ENCODE measurements at places on chromosomes 5 and 9.

- DNase-seq = no peak
Observed at GRCh38 chr5:62722360-62722759, 143.7 kb downstream of the LRRC70 start.

- DNase-seq = no peak
Observed at GRCh38 chr5:135433681-135434426, 13.3 kb downstream of the DCANP1 start.

- DNase-seq = no peak
Observed at GRCh38 chr9:5611321-5612184, 17.4 kb upstream of the RIC1 start.

GRCh38 chr5:174348311-174348981, 302.9 kb downstream of the NSG2 start:
- no peak for DNase-seq

DNA sequence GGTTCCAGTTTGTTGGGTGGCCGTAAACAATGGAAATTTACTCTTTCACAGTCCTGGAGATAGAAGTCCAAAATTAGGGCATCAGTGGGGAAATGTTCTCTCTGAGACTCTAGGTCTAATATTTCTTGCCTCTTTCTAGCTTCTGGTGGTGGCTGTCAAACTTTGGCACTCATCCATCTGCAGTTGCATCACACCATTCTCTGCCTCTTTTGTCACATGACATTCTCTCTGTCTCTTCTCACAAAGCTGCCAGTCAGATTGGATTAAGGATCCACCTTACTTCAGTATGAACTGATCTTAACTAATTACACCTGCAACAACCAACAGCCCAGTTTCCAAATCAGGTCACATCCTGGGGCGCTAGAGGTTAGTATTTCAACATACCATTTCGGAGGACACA, 222.9 kb upstream of the FTMT start:
- no peak for DNase-seq

DNA sequence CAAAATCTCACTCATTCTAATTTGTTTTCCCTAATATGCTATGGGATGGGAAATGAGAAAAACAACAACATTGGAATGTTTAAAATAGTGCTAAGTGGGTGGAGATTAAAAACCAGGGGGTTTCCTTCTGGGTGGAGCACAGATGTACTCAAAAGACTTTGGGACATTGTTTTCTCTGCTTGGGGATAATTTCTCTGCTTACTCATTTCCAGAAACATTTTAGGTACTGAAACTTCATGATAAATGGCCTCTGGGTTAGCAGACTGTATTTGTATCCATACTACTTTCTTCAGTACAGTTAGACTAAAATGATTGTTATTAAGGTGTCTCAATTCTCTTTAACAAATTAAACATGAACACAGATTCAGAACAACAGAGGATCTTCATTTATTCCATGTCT, 17.4 kb downstream of the ELOVL7 start:
- no peak for DNase-seq

DNA sequence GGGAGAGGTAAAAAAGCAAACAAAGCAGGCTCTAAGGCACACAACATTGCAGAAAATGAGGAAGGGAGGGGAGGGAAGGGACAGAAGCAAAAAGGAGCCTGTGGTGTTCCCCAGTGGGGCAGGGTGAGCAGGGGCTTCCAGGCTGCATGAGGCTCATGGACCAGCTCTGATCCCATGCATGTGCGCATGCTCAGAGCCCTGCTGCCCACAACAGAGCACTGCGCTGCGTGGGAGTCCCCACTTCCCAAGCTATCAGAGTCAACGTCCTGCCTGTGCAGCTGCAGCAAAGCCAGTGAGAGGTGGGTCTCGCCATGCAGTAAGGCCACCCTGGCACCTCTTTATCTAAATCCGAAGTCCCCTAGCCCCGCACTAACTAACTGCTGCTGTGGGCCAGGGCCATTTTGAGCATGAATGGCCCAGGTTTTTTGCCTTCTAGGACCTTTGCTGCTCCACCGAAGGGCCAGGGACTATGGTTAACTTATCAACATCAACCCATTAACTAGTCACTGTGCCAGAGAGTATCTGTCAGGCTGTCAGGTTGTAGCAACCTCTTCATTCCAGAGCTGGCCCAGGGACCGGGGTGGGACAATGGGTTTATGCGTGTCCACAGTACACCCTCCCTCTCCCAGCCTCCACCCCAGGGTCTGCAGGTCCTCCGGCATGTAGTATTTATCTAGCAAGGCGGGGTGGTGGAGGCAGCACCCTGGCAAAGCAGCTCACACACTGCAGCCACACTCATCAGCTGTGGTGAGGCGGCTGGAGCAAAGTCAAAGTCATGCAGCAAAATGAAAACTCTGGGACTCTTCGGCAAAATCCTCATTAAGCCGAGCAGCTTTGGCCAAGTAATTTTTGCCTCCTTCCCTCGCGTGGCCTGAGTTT, 123.6 kb downstream of the SAXO1 start:
- no peak for DNase-seq

DNA sequence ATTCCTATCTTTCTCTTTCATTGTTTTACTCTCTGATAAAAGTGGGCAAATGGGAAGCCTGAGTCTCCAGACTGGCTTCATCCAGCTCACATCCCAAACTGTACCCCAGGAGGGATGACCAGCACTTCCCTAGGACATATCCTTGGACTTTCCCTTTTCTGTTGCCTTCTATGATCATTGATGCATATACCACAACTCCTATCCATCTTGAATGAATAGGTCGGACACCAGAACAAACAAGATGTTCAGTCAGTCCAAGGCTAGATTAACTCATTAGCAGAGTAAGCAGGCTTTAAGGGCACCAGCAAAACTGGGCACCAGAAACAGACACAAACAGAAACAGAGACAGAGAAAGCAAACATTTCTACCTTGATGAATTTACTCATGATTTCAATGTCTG, 159.1 kb upstream of the RGMB start:
- no peak for DNase-seq

DNA sequence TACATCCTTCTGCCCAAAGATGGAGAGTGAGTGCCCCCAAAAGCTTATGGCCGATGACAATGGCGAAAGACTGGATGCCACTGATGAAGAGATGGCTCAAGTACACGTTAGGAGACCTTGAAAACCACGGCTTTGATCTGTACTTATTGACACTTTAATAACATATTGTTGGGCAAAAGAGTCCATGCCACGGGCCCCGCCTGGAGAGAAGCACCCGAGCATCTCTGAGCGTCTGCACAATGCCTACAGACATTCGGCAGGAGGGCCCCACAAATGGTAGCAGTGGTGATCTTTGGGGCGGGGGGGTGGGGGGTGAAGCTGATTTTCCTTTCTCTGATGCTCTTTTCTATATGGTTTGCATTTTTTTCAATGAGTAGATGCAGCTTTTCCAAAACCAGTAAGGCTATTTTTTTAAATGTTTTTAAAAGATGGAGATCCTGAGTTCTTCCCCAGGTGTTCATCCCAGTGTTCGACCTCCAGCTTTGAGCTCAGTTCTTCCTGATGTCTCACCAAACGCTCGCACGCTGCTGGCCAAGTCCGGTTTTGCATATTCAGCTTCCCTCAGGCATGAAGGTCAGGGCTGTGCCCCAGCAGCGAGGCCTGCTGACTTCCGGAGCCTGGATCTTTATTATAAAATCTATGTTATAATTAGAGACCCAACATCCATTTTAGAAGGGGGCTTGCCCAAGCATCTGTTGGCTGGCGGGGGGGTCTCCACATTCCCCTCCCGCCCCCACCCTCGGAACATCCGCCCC, 34.3 kb upstream of the BARHL1 start:
- DNase-seq = no peak

DNA sequence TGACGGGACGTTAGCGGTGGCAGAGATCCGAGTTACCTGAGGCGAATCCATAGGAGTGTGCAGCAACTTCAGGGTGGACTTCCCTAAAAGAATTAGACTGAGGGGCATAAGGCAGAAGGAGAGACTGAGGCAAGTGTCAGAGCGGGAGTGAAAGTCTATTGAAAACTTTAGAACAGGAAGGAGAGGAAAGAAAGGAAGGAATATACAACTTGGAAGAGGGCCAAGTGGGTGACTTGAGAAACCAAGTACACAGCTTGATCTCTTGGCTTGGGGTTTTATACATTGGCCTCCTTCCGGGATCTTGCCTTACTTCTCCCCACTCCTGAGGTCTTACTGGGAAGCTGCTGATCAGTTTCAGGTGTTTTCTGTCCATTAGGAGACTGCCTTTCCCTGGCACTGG, 84.9 kb downstream of the SNX18 start:
- DNase-seq = no peak

GRCh38 chr9:8821910-8822666, 1022.5 kb upstream of the DMAC1 start:
- DNase-seq = no peak

DNA sequence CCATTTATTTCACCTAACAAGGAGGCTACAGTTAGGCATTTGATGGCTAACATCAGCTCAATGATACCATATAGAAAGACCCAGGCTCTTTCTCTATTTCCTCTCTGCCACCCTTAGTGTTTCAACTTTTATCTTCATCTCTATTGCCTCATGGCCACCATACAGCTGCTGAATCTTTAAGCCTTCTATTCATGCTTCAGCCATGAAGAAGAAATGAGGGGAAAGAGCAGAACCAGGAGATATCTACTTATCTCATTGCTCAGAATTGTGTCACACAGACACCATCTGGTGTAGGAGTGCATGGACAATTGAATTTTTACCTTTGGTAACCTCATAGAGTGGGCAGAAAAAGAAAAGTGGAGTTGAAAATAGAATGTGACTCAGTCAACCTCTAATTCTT, 6.7 kb downstream of the GAPT start:
- no peak for DNase-seq

- no peak for DNase-seq
Observed at GRCh38 chr5:140571105-140571504, 6.5 kb downstream of the SLC35A4 start.

GRCh38 chr5:138000102-138000723, 32.7 kb downstream of the FAM13B start:
- DNase-seq = no peak

GRCh38 chr5:125695996-125696655, 727.1 kb upstream of the GRAMD2B start:
- no peak for DNase-seq

GRCh38 chr5:45411971-45412612, 284.1 kb downstream of the HCN1 start:
- no peak for DNase-seq

- DNase-seq = no peak
Observed at GRCh38 chr9:83772860-83773259, 44.7 kb downstream of the GKAP1 start.

DNA sequence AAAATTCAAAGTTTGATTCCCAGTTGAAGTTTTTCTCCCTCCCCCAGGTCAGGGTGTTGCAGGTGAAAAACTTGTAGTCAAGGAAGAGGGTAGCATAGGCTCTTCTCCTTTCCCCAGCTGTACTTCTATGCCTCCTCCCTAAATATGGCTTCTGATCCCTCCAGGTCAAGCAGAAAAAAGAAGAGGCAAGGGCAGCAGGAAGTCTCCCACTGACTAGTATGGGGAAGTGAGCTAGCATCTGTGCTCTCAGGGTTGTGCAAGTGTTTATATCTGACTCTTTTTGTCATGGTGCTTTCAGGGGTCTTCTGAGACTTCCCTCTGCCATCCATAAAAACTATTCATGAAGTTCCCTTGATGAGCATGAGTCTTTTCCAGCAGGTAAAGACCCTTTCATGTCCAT, 76.0 kb downstream of the ATPSCKMT start:
- DNase-seq = no peak

DNA sequence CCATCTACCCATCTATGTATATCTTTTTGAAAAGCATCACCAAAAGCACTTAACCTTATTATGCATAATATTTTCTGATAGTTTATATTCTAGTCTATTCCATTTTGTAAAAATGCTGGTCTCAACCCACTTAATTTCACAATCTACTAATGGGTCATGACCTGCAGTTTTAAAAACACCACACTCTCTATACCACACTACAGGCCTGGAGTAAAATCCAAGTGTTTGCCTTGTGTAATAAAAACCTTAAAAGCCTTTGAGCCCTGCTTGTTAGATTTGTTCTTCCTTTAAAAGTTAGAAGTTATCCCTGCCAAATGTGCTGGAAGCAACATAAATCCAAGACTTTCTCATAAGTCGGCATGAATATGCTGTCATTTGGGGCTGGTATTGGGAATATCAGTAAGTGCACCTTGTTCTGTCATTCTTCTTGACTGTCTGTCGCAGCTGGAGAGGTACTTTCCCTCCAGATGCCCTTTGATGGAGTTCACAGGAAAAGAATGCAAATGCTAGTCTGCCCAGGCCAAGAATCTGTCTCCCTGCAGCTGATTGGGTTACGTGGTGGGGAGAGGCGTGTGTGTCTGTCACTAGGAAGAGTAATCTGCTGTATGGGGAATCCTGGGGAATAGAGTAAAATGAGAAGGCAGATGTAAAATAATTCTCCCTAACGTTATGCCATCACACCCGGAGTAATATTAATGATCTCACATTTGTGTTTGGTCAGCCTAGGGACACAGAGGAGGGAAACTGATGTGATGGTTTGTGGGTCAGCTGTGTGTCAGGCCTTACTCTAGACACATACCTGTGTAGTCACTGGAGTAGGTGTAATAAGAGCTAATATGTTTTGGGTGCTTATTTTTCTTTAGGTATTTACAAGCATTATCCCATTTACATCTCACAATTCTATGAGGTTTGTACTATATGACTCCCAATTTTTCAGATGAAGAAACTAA, 79.4 kb downstream of the ZNF366 start:
- DNase-seq = no peak

- no peak for DNase-seq
Observed at GRCh38 chr5:140312067-140312790, 9.3 kb upstream of the PFDN1 start.

DNA sequence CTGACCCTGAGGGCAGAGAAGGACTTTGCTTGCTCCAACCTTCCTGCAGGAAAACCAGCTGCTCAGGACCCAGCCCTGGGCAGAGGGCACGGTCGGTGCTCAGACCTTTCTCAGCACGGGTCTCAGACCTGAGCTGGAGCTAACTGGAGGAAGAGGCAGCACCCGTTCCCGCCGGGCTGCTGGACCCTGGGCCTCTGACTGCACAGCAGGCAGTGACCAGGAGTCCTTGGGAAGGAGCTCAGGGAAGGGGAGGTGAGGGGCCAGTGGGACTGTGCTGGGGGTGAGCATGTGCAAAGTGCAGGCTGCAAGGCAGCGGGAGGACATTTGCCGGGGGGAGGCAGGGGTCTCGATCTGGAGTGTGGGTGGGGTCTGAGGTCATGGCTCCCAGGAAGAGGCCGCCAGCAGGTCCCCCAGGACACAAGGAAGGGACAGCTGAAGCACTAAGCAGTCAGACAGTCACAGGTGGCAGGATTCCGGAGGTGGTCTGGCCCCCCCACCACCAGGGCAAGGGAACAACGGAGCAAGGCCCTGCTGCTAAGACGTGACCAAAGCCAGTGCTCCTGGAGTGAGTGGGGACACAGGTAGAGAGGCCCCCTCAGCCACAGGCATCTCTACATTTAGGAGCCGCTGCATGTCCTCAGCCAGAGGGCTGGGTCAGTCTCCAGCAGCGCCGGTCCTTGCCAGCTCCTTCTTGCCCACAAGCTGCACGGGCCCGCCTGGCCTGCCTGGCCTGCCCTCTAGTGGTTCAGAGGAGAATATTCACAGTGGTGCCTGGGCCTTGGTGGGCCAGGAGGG, 4.8 kb upstream of the DPM2 start:
- no peak for DNase-seq

GRCh38 chr9:136543830-136544547, 1.9 kb downstream of the NOTCH1 start:
- no peak for DNase-seq

Data from iPS DF 6.9 (cell line).